Stimulated activated CD8-positive, alpha-beta memory T cell treated with anti-CD3 and anti-CD28 coated beads, Interleukin-7, amount 100 ng/mL, for 24 hours (primary cell): ENCODE measurements at places on chromosomes 16 and 17.

- DNase-seq: no peak
Measured at GRCh38 chr17:42702446-42702845, 20.1 kb downstream of the CNTNAP1 start.

GRCh38 chr17:50267074-50267841 lies 7.0 kb upstream of the TMEM92 start:
- no peak for DNase-seq

DNA sequence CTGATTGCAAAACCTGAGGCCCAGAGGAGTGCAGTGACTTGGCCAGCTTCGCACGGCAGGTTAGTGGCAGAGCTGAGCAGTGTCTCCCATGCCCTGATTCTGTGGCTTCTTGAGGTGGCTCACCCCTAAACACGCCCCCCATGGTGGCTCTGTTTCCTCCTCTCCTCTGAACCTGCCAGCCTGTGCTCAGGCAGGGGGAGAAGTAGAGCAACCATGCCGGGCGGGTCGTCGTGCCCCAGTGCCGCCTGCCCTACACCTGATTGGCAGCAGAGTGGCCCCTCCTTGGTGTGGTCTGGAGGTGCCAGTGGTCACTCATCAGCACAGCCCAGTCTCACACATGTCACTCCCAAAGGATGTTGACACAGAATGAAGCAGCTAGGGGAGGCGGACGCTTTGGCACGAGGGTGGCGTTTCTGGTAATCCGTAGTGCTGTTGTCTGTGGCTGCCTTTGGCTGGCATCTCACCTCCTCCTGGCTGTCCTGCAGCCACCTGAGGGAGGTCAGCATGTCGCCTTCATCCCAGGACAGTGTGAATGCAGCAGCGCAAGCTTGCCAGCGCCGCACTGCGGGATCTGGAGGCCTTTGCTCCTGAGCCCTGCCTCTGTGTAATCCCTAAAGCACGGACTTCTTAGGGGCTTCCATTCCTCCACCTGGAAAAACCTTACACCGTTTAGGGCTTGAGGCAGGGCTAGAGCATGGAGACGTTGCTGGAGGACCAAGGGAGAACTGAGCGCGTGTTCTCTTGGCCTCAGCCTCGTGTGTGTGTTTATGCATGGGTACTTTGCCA lies 294.7 kb downstream of the SEC14L1 start:
- DNase-seq: no peak

DNA sequence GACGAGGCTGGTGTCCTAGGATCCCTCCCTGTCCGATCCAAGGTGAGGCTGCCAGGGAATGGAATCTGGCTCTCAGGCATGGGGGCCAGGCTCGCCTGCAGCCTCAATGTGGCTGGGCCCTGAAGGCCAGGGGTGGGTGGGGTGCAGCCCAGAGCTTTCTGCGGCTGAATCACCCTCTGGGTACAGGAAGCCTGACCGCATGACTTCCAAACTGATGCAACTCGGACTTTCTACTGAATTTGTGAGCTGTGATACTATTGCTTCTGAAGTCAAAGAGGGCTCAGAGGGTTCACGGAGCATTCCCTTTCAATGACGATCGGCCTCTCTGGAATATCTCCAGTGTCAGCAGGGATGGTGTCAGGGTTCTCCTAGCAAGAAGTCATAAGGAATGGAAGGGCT lies 123.7 kb downstream of the METRNL start:
- DNase-seq: no peak

DNA sequence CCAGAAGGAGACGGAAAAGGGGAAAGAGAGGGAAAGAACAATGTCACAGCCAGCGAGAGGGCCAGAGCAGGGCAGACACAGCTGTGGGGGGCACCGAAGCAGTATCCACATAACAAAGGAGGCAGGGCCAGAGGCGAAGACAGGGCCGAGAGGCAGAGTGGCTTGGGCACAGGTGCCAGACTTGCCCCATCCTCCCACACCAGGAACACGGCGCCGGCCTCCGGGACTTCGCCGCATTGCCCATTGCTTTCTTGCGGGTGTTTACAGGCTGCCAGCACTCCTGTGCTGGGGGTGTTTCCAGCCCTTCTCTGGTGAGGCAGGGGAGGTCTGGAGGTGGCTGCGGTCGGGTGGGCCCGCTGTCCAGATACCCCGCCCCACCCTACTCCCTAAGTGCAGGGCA lies 78.0 kb downstream of the ENGASE start:
- no peak for DNase-seq

GRCh38 chr16:57628008-57628781 lies at the start of gene ADGRG1:
TSS of gene ADGRG1 (plus strand) at chr16:57628630. CDS start at chr16:57650288, 21,658 bp downstream.
- DNase-seq: no peak

- DNase-seq: no peak
Measured at GRCh38 chr17:19876529-19877161, 8.9 kb upstream of the ULK2 start.

- no peak for DNase-seq
Measured at GRCh38 chr17:10756619-10757018, 26.8 kb upstream of the TMEM220 start.

GRCh38 chr16:67992661-67993206 lies 6.5 kb downstream of the DPEP2 start:
- DNase-seq: no peak

DNA sequence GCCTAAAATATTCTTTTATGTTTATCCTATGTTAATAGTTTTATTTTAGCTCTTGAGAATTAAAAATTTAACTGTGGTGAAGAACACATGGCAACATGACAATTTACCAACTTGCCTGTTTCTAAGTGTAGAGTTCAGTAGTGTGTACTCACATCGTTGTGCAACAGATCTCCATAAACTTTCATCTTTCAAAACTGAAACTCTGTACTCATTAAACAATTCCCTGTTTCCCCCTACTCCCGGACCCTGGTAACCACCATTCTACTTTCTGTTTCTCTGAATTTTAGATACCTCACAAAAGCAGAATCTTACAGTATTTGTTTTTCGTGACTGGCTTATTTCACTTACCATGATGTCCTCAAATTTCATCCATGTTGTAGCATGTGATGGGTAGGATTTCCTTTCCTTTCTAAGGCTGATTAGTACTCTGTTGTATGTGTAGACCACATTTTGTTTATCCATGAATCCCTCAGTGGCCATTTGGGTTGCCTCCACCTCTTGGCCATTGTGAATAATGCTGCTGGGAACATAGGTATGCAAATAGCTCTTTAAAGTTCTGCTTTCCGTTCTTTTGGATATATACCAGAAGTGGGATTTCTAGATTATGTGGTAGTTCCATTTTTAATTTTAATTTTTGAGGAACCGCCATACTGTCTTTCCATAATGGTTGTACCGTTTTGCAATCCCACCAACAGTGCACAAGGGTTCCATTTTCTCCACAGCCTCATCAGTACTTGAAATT lies 17.4 kb downstream of the IST1 start:
- DNase-seq: no peak

DNA sequence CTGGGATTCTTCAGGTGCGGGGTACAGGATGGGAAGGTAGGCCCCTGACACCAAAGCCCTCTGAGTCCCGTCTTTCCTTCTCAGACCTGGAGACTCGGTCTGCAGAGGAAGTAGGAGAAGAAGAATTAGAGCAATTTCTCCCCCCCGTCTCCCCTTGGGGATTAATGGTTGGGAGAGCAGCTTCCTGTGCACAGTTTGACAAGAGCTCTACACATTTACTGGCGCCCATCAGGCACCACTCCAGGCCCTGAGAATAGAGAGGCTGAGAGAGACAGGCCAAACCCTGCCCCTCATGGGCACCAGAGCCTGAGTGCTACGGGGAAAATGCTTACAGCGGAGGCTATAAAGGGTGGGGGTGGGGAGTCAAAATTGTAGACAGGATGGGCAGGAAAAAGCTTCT lies 3.5 kb upstream of the C16orf74 start:
- DNase-seq: no peak

- DNase-seq: no peak
Measured at GRCh38 chr17:39757931-39758873, 20.5 kb downstream of the GRB7 start.

DNA sequence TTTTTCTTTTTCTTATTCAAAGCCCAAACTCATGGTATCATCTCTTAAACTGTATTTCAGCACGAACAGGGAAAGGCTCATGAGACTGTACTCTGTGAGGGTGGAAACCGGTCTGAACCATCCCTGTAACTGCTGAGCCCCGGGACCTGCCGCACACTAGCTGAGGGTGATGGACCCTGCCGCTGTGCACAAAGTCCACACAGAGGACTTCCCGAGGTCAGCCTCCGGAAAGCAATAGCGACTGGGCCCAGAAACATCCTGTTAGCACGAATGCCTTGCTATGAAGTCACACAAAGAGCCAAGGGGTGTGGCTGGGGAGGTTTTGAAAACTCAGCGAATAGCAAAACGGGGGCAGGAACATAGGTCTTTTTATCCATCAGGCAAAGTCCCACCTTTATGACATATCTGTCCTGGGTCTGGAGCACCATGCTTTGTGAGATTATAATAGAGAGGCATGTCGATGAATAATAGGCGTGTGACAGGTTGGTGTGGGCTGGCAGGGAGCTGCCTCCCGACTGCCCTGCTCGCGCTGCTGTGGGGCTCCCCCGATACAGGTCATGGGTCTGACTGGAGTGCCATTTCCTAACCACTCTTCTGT lies 33.4 kb downstream of the CDK5R1 start:
- no peak for DNase-seq

- no peak for DNase-seq
Measured at GRCh38 chr16:30485818-30486436, 13.4 kb downstream of the ITGAL start.

DNA sequence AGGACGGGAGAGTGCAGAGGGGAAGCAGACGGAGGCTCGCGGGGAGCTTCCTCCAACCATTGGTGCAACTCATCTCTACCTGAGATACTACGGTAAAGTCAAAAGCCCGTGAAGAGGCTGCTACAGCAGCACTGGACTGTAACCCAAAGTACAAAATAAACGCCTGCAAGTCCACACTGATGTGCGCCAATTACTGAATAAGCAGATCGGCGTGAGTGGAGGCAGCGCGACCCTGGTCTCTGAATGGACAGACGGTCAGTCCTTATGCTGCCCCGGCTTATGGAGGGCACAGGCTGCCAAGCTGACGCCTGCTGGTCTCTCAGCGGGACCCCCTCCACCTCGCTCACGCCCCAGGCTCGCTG lies 58.5 kb downstream of the LMF1 start:
- no peak for DNase-seq

DNA sequence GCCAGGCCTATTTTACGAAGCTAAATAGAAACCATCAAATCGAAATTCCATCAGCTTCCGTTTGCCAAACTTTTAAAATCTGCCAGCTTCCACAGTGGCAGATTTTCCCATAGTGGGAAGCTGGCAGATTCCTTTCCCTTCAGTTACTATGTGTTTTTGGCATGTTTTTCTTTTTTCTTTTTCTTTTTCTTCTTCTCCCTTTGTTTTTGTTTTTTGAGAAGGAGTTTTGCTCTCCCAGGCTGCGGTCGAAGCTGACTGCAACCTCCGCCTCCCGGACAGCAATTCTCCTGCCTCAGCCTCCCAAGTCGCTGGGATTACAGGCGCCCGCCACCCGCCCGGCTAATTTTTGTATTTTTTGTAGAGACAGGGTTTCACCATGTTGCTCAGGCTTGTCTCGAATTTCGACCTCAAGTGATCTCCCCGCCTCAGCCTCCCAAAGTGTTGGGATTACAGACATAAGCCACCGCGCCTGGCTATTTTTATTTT lies 684 bp upstream of the CWC25 start:
- DNase-seq: no peak

GRCh38 chr17:74356646-74357465 lies 4.8 kb downstream of the BTBD17 start:
- DNase-seq: no peak

DNA sequence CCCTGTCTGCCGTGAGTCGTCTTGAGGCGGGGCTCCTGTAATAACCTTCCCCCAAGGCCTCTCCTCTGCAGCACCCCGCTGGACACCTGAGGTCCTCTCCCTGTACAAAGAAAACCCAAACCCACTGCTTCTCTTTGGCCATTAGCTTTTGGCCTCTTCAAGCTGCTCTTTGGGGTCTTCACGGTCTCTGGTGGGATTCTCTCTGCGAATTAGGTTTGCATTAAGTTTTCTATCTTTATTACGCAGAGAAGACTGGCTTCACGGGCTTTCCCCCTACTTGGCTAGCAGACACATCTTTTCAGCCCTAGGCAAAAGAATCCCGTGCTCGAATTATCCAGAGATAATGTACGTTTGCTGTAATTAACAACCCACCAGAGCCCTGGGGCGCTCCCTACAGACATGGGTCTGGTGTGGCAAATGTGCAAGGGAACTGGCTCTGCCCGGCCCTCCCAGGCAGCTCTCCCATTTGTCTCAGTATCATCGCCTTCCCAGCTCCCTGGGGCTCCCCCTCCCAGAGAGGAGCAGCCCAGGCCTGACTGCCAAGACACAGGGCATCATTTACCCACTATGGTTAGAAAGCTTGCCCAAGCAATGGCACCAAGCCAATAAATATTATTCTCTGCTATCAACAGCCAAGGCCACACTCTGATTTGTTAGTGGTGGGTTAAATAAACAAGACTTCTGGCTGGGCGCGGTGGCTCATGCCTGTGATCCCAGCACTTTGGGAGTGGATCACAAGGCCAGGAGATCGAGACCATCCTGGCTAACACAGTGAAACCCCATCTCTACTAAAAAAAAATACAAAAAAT lies 24.7 kb upstream of the KLHDC4 start:
- no peak for DNase-seq

GRCh38 chr16:77574867-77575624 lies 140.2 kb upstream of the ADAMTS18 start:
- no peak for DNase-seq

DNA sequence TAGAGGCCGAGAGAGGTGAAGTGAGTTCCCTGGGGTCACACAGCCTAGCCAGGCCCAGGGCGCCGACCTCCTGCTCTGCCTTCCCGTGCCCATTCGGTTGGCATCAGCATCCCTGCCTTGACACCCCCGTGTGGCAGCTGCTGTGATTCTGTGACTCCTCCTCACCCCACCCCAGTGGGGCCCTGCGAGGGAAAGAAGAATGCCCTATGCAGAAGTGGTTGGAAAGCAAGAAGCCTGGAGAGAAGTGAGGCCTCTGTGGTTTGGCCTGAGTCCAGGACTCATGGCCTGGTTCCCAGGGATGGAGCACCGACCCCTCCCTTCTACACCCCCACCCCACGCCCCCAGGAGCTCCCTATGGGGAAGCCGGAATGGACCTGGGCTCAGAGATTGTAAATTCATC lies 296.2 kb downstream of the SEC14L1 start:
- no peak for DNase-seq

- DNase-seq: no peak
Measured at GRCh38 chr16:82643936-82644630, 17.3 kb downstream of the CDH13 start.

DNA sequence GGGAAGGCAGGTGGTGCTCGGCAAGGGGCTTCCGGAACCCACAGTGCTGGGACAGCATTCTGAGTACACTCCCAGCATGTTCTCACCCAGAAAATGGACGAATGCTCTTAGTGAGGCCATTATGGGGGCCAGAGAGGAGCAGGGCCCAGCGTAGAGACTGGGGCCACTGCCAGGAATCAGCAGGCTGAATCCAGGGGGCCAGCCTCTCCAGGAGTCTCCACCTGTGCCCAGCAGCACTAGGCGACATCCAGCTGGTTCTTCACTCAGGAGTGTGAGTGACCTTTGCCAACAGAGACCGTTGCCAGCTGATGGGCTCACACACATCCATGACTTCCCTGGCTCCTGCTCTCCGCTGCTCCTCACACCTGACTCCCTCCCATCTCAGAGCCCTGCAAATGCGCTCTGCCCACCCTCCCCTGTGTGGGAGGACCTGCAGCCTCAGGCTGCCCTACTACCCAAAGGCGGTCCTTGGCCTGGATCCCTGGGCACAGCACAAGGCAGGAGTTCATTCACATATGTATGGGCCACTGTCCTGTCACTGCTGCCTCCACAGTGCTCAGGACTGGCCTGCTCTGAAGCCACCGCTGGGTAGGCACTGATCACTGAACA lies 5.1 kb downstream of the RHBDF1 start:
- no peak for DNase-seq

- no peak for DNase-seq
Measured at GRCh38 chr17:80984749-80985148, 6.9 kb upstream of the CHMP6 start.
